ENCODE measurements at places on chromosomes 12 and 14.

DNA sequence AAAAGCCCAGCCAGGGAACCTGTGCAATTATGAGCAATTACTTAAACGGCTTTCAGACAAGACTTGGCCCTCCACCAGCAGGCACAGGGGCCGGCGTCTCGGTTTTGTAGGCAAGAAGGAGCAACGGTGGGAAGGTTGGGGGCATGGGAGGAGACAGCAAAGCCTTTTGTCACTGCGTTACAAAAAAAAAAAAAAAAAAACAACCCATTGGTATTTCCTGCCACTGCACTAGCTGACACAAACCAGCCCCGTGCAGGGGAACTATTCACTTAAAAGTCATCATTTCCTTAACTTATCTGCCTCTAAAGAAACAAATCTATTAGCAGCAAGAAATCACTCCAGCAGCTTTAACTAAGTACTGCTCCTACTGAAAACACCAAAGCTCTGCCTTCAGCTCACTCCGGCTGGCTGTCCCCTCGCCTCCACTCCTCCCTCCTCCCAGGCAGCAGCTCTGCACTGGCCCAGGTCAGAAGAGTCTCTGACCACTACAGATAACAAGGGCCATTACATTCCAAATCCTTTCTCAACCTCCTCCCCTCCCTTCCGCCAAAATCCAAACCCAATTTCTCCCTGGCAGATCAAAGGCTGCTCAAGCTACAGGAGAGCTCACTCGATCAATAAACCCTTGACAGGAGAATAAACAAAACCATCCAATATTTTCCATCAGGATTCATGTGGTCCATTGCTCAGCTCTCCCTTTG lies 105.2 kb upstream of the CDKN3 start:
- DNase-seq: no peak

GRCh38 chr12:119448611-119449131 lies 114.1 kb downstream of the CCDC60 start:
- DNase-seq: no peak

- DNase-seq: no peak
These were observed 700 bp downstream of the SIX6 start for GRCh38 chr14:60509438-60510253.

DNA sequence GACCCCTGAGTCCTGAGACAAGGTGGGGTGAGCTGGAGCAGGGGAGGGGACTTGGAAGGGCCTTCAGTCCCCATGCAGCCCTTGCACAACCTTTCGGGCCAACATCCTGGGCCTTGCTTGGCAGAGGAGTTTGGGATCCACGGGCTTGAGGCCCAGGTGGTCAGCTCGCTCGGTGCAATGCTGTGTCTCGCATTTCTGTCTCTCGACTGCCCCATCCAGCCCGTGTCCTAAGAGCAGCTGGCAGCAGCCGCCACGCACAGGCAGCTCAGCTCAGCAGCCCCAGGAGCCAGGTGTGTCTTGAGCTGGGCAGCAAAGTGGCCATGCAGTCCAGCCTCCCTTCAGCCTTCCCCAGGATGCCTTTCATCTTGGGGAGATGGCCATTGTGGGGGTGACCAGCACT lies 10.8 kb downstream of the PACS2 start:
- no peak for DNase-seq

DNA sequence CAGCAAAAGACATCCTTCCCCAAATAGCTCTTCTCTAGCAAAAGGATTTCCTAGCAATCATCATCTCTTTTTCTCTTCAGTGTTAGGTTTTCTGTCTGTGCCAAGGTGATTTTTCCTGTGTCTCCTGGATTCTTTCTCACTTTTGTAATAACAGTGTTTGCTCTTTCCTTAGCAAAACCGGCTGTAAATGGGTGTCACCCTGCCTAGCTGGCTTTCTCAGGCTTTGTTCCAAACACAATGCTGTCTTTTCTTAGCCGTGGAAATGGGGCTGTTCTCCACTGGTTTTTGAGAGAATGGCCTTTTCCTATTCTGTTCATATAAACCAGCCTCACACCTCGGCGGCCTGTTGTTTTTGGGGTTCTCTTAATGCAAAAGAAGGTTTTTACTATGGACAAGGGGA lies 21.9 kb downstream of the JDP2 start:
- no peak for DNase-seq

DNA sequence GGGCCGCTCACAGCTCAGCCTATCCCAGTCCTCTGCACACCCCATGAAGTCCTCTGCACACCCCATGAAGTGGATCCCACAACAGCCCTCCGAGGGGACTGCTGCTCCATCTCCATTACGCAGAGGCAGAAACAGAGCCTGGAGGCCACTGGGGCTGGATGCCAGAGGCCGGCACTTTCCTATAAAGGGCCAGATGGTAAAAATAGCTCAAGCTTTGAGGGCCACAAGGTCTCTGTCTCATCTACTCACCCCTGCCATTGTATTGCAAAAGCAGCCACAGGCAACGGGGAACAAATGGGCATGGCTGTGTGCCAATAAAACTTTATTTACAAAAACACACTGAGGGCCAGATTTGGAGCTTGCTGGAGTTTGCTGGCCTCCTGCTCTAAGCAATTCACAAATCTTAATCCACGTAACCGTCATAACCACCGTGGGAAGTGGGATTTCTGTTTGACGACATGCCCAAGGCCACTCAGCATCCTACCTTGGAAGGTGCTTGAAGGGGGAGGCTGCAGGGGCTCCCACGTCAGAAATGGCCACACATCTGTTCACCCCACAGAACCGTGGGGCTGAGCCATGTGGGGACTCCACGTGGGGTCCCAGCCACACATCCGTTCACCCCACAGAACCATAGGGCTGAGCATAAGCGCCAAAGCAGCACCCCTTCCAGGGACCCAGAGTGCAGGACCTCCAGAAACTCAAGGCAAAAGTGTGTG lies 92.0 kb downstream of the NCOR2 start:
- no peak for DNase-seq

DNA sequence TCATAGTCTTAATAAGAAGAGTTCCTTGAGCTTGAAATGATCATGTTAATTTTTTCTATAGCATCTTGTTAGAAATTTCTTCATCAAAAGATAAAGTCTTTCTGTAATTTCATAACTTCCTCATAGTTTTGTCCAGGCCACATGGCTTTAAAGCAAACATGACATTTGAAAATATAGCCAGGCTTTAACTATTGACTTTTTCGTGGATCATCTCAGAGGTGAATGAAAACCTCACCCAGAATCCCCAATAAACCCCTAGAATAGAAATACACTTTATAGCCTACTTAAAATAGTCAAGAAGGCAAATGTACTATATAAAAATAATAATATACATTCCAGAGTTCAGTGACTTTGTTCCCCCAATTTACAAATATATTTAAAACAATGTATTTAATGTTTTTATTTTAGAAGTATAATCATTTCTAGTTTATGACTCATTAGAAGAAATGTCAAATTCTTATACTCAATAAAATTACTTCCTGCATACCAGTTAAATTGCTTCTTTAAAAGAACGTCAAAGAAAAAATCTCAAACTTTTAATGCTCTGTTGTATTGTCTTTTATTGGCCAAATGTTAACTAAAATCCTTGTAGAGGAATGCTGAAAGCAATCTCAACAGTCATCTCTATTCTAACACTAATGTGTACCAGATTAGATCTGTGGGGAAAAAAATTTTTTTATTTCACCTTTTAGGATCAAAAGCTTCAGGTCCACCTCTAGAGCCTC lies 21.6 kb downstream of the EXOC5 start:
- DNase-seq: no peak
